ENCODE measurements at places on chromosomes 2 and 18. TPM values are rescaled to one million over a fixed set of nuclear protein-coding genes. Genes with fewer than 3 reads are reported as not detected.

DNA sequence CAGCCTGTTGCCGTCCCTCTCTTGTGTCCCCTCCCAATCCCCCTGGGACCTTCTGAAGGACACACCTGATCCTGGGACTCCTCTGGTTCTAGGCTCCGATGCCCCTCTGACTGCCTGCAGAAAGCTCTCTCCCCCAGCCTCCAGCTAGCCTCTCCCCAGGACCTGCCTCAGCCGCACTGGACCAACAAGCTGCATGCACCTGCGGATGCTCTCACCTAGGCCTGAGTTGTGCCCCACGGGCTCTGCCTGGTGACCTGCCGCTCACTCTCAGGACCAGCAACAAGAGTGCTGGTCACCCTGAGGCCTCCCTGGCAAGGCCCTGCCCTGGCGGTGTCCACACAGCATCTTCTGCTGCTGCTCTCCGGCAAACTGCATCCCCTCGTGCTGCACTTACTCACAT lies 63.0 kb downstream of the EIPR1 start:
- H3K4me3 ChIP-seq, result no peak overlapping the region
- no peak for DNase-seq
- no peaks in the 10 kb centered on the region for H3K27me3 ChIP-seq
- H3K36me3 ChIP-seq, result no peaks in the 10 kb centered on the region

- no peak overlapping the region for H3K27ac ChIP-seq
- H3K4me1 ChIP-seq, result peaks cover 10% of the 10 kb centered on the region
- DNase-seq, result no peak
- no peaks in the 10 kb centered on the region for H3K36me3 ChIP-seq
These were observed 19.3 kb downstream of the GPD2 start for GRCh38 chr2:156455361-156455975.

The ALPG gene
- total RNA-seq, result not detected

DNA sequence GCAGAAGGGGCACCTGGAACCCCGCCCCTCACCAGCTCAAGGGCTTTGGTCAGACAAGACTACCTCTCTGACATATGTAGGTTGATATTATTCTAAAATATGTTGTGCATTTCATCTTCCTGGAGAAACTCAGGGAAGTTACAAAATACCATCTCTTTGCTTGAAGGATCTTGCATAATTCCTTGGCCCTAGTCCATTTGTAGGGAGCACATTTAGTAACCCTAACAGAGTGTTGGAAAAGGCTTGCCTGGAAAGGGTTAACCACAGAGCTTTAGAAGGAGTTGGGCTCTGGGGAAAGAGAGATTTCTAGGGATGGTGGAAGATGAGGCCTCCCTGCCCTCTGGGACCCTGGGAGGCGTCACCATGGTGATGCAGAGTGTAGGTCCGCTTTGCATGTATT lies 143.0 kb upstream of the SLC1A4 start:
- H3K27ac ChIP-seq, result no peak overlapping the region
- H3K27me3 ChIP-seq, result no peaks in the 10 kb centered on the region
- no peak overlapping the region for H3K4me3 ChIP-seq
- H3K4me1 ChIP-seq, result no peaks in the 10 kb centered on the region
- DNase-seq, result peak; percentile 90
- no peaks in the 10 kb centered on the region for H3K36me3 ChIP-seq

- H3K27ac ChIP-seq, result no peak overlapping the region
- H3K4me3 ChIP-seq, result no peak overlapping the region
- no peaks in the 10 kb centered on the region for H3K27me3 ChIP-seq
- H3K36me3 ChIP-seq, result peaks cover 28% of the 10 kb centered on the region
These were observed 27.2 kb downstream of the CCDC138 start for GRCh38 chr2:108813732-108814131.

The MYO3B gene
- total RNA-seq, result not detected

DNA sequence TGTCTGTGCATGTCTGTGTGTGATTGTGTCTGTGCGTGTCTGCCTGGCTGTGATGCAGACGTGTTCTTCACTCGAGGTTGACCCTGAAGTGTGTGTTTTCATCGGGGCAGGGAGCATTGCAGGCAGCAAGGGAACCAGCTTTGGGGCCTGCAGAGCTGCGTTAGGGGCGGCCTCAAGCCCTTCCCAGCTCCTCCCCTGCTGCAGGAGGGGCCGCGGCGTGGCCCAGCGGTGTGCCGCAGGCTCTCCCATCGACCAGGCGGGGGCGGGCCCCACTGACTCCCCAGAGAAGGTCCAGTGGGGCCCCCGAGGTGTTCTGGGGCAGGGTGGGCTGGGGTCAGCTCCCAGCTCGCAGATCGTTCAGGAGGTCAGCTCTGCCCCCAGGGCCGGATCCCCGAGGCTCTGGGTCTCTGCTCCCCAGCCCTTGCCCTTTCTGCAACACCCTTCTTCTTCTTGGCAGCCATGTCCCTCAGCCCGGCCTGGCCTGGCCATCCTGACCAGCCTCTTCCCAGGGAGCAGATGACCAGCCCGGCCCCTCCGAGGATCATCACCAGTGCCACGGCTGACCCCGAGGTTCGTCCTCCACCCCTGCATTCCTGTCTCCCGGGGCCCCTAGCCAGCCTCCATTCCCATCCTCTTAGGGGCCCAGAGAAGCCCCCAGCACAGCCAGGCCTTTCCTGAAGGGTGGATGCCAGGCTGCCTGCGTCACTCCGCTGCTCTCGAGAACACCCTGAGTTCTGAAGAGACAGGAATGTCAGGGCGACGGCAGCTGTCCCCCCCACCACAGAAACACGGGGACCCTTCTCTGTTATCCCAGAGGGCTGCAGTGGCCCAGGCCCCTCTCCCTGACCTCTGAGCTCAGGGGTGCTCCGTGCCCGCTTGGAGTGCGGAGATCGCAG lies 11.1 kb upstream of the KLHL30 start:
- H3K27me3 ChIP-seq, result no peaks in the 10 kb centered on the region
- no peak overlapping the region for H3K4me3 ChIP-seq
- no peak overlapping the region for H3K27ac ChIP-seq
- DNase-seq, result peak; percentile 74
- H3K4me1 ChIP-seq, result peaks cover 7% of the 10 kb centered on the region

The ADCYAP1 gene
- 0.04 TPM for total RNA-seq

DNA sequence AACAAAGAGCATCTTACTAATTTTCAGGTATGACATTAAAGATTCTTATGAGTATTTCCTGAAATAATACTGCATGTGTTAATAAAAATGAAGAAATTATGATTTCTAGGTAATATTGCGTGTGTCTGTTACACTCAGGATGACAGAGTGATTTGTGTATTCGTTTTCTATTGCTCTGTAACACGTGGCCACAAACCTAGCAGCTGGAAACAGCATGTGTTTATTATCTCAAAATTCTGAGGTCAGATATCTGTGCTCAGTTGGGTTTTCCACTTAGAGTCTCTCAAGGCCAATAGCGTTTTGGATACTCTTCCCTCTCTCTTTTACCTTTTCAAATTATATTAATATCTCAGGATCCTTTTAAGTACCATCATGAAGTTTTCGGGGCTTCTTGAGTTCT lies 667.9 kb upstream of the CDH7 start:
- DNase-seq, result no peak
- no peaks in the 10 kb centered on the region for H3K4me1 ChIP-seq
- no peaks in the 10 kb centered on the region for H3K27me3 ChIP-seq

The ARHGEF4 gene
- 82.2 TPM for total RNA-seq

- H3K27ac ChIP-seq, result no peak overlapping the region
- no peak overlapping the region for H3K4me3 ChIP-seq
- H3K27me3 ChIP-seq, result no peaks in the 10 kb centered on the region
- peaks cover 23% of the 10 kb centered on the region for H3K4me1 ChIP-seq
- no peaks in the 10 kb centered on the region for H3K36me3 ChIP-seq
These were observed 386.6 kb upstream of the KLHL29 start for GRCh38 chr2:22998359-22998758.

DNA sequence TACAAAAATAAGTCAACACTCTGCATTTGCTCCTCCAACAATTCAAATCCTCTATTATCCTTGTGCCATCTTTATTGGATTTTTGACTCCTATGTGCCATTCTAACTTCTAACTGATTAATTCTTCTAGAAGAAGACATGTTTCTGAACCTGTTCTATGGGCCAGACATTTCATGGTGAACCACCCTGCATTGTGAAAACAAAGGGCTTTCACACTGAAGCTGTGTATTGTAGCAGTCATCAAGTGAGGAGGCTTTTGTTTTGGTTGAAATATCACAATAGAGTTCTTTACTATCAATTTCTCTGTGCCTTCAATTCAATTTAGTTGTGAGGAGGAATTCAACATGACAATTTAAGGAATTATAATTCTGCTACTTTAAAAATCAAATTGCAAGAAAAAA lies 357.9 kb downstream of the PLCL1 start:
- peaks cover 31% of the 10 kb centered on the region for H3K4me1 ChIP-seq
- H3K27me3 ChIP-seq, result no peaks in the 10 kb centered on the region
- H3K27ac ChIP-seq, result no peak overlapping the region
- no peak overlapping the region for H3K4me3 ChIP-seq
- H3K36me3 ChIP-seq, result no peaks in the 10 kb centered on the region
- DNase-seq, result no peak

The C2orf66 gene
- not detected for total RNA-seq

DNA sequence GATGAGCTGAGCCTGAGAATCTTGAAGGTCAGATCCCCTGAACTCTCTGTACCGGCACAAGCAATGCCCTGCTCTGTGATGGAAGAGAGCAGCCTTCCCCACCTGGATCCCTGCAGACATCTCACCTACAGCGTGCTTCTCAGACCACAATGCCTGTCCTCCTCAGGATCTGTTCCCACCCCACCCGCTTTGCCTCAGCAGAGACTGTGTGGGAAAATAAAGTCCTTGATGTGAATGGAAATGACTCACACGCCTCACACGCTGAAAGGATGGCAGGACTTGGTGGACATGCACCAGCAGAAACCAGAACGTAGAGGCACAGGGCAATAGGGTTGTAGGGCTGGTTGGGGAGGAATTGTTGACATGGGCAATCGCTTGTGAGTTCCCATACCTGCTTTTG lies 117.9 kb upstream of the POU3F3 start:
- peaks cover 7% of the 10 kb centered on the region for H3K27me3 ChIP-seq
- no peaks in the 10 kb centered on the region for H3K36me3 ChIP-seq
- H3K4me1 ChIP-seq, result no peaks in the 10 kb centered on the region
- H3K4me3 ChIP-seq, result no peak overlapping the region
- DNase-seq, result no peak
- no peak overlapping the region for H3K27ac ChIP-seq

DNA sequence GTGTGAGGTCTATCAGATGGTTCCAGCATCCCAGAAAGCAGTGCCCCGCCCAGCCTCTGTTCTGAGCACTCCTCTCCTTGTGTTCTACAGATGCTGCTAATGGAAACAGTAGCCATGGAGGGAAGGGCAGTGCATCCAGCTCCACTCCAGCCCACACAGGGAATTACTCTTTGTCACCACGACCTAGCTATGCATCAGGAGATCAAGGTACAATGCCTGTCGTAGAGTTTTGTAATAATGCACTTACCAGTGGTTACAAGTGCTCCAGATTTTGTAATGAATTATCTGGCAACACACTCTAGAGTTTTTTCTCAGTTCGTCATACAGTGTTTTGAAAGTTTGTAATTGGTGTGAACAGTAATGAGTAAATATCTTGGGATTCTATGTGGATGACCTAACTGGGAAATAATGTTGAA lies 161.1 kb downstream of the ESCO1 start:
- no peak overlapping the region for H3K4me3 ChIP-seq
- H3K36me3 ChIP-seq, result no peaks in the 10 kb centered on the region
- no peak overlapping the region for H3K27ac ChIP-seq
- no peaks in the 10 kb centered on the region for H3K27me3 ChIP-seq
- H3K4me1 ChIP-seq, result no peaks in the 10 kb centered on the region

- H3K36me3 ChIP-seq, result no peaks in the 10 kb centered on the region
- peaks cover 62% of the 10 kb centered on the region for H3K4me1 ChIP-seq
- no peak overlapping the region for H3K27ac ChIP-seq
- H3K27me3 ChIP-seq, result no peaks in the 10 kb centered on the region
- H3K4me3 ChIP-seq, result no peak overlapping the region
These were observed 76.8 kb downstream of the LIMS1 start for GRCh38 chr2:108611021-108611420.

DNA sequence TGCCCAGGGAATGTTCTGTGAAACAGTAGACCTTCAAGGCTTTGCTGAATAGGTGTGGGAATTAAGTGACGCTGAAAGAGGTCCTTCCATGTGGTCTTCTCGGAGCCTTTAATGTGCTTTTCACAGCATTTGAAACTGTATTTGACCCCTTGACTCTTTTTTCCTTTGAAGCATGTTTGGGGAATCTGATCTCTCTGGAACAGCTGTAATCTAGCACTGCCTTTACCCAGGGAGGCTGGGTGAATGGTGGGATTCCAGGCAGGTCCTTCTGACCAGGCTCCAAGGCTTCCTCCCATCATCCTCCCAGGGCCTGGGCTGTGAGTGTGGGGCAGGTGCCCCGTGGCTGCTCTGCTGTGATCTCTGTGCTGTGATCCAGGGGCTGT lies 4.2 kb downstream of the ZAP70 start:
- no peak overlapping the region for H3K4me3 ChIP-seq
- DNase-seq, result no peak
- H3K36me3 ChIP-seq, result no peaks in the 10 kb centered on the region

The POTEC gene
- not detected for total RNA-seq

The MC4R gene
- total RNA-seq, result 0.21 TPM

The BUB1 gene
- 64.2 TPM for total RNA-seq

DNA sequence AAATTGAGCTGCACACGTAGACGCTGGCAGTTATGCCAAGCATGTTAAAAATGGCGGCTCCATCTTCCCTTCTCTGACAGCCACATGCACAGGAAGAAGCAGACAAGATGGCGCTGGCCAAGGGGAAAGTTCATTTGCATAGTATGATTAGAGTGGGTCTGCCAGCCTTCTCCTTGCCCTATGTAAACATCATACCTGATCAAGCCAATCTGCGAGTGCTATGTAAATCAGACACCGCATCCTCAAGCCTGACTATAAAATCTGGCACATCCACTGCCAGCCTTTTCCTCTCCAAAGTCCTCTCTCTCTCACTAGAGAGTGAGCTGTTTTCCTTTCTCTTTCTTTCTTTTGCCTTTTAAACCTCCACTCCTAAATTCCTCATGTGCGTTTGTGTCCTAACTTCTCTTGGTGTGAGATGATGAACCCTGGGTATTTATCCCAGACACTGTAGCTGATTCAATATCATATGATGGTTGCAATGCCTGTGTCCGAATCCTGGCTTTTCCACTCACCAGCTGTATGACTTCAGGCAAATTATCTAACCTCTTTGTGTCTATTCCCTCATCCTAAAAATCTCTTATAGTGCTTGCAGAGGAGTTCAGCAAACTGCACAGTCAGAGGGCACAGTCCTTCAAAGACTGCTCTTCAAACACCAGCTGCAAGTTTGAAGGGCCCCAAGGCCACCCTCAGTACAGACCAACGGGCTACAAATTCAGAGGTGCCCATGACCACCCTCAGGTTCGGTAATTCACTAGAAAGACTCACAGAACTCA lies 39.3 kb upstream of the ITSN2 start:
- no peak for DNase-seq
- H3K4me3 ChIP-seq, result no peak overlapping the region
- no peaks in the 10 kb centered on the region for H3K27me3 ChIP-seq

The DIPK1C gene
- total RNA-seq, result not detected

The HOXD3 gene
- total RNA-seq, result 0.12 TPM

All from cardiac muscle cell (in vitro differentiated cells and primary cell).